ENCODE measurements at places on chromosomes 4 and X. TPM values are rescaled to one million over a fixed set of nuclear protein-coding genes. Genes with fewer than 3 reads are reported as not detected.

TIGD4 gene
- total RNA-seq: 0.30 TPM

ARL9 gene
- total RNA-seq: 0.49 TPM

GRCh38 chrX:10533696-10534365 lies 86.6 kb downstream of the MID1 start:
- H3K27me3 ChIP-seq: no peaks in the 10 kb centered on the region
- no peak for DNase-seq
- no peaks in the 10 kb centered on the region for H3K36me3 ChIP-seq
- H3K4me3 ChIP-seq: no peak overlapping the region
- no peak overlapping the region for H3K27ac ChIP-seq
- no peaks in the 10 kb centered on the region for H3K4me1 ChIP-seq

- no peak for DNase-seq
- no peak overlapping the region for H3K4me3 ChIP-seq
- no peaks in the 10 kb centered on the region for H3K4me1 ChIP-seq
- no peaks in the 10 kb centered on the region for H3K36me3 ChIP-seq
- H3K27me3 ChIP-seq: no peaks in the 10 kb centered on the region
These were observed 528.7 kb downstream of the TMA16 start for GRCh38 chr4:164023214-164023613.

GRCh38 chrX:39527025-39527424 lies 570.7 kb downstream of the BCOR start:
- no peak overlapping the region for H3K27ac ChIP-seq
- no peaks in the 10 kb centered on the region for H3K36me3 ChIP-seq
- no peaks in the 10 kb centered on the region for H3K4me1 ChIP-seq
- DNase-seq: no peak

DNA sequence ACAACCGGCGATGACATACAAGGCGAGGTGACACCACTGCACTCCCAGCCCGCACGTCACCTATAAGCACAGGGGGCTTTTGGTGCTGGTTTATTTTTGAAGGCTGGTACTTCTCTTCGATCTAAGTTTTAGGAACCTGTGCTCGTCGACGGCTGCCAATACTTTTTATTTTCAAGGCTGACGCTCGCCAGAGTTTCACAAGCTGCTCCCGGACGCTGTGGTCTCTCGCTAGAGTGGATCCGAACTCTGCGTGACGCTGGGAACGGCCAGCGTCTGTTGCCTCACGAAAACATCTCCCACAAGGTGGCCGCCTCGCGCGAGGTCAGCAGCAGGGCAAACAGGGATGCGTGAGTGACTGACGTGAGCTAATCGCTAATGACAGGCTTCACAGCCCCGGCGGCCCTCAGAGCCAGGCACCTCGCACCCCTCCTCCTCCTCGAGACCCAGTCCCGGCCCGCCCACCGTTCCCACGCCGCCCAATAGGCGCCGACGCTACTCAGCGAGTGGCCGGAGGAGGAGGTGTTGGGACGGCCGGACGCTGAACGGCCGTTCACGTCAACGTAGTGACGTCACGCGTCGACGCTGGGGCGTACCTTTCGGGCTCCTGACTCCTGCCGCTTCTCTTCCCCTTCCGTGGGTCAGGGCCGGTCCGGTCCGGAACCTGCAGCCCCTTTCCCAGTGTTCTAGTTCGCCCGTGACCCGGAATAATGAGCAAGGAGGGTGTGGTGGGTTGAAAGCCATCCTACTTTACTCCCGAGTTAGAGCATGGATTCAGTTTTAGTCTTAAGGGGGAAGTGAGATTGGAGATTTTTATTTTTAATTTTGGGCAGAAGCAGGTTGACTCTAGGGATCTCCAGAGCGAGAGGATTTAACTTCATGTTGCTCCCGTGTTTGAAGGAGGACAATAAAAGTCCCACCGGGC lies at the start of gene CLCN3:
Gene CLCN3, plus strand, starts transcription at position 621 of the 922 bp plus-strand sequence. CDS start 15,351 bp downstream, outside the sequence.
- peak; percentile 99 for DNase-seq
- no peaks in the 10 kb centered on the region for H3K4me1 ChIP-seq
- no peaks in the 10 kb centered on the region for H3K36me3 ChIP-seq
